Esophagus squamous epithelium (tissue), 5 donors: ENCODE measurements at places on chromosomes 4 and X. TPM values are rescaled to one million over a fixed set of nuclear protein-coding genes. Genes with fewer than 3 reads are reported as not detected.

- DNase-seq = no peak
These were observed 174.1 kb upstream of the HS3ST1 start for GRCh38 chr4:11602606-11603340.

The MYOZ2 gene
- not detected for total RNA-seq

The DCAF16 gene
- total RNA-seq = 15.0 TPM

DNA sequence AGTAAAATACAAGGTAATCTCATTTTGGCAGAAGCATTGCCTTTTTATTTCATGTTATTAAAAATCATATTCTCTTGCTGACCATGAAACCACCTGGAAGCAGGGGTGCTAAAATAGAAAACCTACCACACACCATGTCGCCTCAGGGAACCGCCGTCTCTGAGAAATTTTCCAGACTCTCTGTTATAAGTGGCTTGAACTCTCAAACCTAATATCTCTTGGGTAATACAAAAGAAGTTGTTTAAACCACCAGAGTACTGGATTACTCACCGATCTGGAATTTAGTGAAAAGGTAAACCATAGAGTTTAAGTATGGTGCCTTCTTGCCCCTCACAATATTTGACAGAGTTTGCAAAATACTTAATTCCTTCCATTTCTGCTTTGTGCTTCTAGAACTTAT lies 27.7 kb downstream of the ENPP6 start:
- no peak for DNase-seq

DNA sequence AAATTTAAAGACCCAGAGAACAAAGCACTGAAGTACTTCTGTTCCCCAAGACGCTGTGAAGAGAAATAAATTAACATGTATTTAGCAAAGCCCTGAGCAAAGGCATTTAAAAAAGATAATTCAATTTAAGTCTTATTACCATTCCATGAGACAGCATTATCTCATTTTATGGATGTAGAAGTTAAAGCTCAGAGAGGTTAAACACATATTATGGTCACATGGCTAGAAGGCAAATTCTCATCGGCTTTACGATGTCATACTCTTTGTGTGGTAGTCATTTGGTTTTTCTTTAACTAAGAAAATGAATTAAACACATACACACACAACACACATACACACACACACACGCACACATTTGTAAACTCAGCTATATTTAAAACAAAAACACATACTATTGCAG lies 262.7 kb downstream of the HS3ST1 start:
- DNase-seq = no peak

- DNase-seq = no peak
These were observed 80.8 kb upstream of the RPS6KA3 start for GRCh38 chrX:20347481-20347880.

The PRDX4 gene
- 119 TPM for total RNA-seq

DNA sequence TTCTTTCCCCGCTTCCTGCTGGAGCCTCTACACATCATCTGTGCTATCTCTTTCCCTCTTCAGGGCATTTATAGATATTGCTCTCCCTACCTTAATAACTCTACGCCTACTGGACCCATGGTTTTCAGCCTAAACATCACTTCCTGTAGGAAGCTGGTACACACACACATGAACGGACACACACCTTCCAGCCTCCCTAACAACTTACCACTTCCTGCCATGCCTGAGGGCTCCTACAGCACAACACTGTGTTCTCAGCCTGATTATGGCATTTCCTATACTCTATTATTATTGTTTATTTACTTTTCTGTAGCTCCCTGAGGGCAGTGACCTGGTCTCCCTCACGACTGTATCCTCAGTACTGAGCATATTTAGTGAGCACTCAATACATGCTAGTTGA lies 163.6 kb upstream of the MAP3K15 start:
- DNase-seq = no peak

GRCh38 chr4:135032670-135033069 lies 831.1 kb upstream of the PABPC4L start:
- no peak for DNase-seq

DNA sequence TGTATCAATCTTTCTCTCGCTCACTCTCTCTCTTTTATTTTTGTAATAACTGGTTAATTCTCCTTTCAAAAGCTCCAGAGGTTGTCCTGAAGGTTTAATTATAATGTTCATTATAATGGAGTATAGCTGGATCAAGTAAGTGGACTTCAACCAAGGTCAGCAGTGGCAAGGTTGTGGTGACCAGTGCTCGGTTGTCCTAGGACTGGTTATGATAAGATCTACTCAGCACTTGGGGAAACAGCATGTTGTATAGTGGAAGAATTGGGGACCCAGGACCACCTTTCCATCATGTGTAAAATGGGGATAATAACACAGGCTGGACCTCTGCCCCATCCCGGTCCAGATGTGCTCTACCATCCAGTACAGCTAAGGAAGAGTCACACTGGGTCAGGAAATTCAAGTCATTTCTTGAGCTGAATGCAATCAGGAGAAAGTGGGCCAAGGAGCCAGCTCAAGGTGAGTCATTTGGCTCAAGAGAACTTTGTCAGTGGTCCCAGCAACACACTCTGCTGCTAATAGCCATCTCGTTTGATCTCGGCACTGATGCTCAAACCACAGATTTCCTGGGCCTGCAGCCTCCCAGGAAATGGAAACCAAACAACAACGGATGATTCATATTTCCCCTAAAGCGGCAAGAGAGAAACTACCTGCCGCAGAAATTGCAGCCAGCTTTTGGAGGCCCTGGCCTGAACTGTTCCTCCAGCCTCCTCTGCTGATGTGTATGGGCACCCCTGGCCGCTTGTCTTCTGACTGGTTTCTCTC lies 123.6 kb upstream of the RBPJ start:
- no peak for DNase-seq

The LNX1 gene
- total RNA-seq = 23.4 TPM

DNA sequence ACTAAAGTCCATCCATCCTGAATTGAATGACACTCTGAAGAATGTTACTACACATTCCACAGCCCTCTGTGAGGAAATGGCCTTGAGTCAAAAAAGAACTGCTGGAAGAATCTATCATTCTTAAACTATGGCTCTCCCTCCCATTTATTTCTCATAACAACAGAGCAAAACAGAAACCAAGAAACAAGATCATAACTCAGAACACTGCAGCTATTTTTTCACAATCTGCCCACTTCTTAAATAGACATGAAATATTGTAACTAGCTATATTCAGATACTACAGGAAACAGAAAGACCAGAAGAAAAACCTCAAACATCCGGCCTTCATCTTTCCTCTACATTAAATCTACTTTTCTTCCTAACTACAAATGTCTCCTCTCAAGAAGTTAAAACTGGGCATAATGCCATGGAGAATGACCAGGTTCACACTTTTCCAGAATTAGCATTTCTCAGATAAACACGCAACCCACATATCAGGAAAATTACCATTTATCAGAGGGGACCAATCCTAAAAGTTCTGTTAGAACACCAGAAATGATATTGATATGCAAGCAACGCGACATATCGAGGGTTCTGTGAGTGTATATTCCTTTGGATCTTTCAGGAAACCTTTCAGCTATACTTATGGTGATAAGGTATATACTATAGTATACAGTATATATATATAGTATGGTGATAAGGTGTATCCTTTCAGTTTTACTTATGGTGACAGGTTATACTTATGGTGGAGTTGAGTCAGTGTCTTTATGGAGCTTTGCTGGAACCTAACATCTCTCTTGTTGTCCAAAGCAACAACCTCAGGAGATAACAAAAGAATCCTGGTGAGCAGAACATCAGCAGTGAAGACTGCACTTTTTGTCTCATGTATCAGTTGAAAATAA lies 60.4 kb upstream of the IRF2 start:
- DNase-seq = no peak

- DNase-seq = no peak
These were observed 921.8 kb upstream of the PCDH10 start for GRCh38 chr4:132227151-132227856.

DNA sequence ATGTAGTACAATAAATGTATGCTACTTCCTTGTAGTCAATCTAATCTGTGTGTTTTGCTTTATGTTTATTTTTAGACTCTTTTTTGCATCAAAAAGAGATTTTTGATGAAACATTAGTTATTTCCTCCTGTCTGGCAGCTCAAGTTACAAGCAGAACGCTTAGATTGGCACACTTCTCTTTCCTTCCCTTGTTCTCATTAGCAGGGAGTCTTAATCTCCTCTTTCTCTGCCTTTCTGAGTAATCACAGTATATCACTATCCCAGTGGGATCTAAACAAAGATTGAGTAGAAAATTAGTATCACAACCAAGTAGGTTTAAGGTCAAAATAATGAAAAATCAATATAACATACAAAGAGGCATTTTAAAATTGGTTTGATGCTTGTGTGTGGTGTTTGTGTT lies 1192.6 kb downstream of the C4orf33 start:
- DNase-seq = no peak
